ENCODE measurements at places on chromosomes 1 and 21. TPM values are rescaled to one million over a fixed set of nuclear protein-coding genes. Genes with fewer than 3 reads are reported as not detected.

- DNase-seq: no peak
- H3K27ac ChIP-seq: no peak overlapping the region
- H3K4me1 ChIP-seq: no peaks in the 10 kb centered on the region
- H3K36me3 ChIP-seq: no peaks in the 10 kb centered on the region
- no peak overlapping the region for H3K4me3 ChIP-seq
Measured at GRCh38 chr1:160761886-160762285, 22.8 kb downstream of the SLAMF7 start.

DNA sequence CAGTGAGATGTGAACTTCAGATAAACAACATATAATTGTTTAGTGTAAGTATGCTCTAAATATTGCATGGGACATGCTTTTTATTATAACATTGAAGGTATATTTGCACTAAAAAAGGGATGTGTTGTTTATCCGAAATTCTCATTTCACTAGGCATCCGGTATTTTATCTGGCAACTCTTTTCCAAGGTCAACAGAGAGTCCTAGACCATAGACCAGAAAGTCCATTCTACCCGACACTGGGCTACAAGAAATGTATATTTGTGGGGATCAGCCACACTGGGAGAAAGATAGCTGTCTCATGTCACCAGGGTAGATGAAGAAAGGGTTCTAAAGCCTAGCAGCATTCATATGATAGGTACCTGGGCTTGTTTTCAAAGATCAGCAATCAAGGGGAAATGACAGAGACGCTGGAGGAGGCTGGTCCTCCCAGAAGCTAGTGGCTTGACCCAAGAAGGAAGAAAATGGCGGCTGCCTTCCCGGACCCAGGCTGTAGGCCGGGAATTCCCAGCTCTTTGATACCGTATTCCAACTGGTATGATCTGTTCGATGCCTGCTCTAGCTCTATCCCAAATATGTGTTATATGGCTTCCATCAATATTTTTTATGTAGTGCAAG, 161.1 kb upstream of the IRF2BP2 start:
- peaks cover 13% of the 10 kb centered on the region for H3K4me1 ChIP-seq
- no peak overlapping the region for H3K4me3 ChIP-seq
- no peaks in the 10 kb centered on the region for H3K36me3 ChIP-seq
- no peaks in the 10 kb centered on the region for H3K27me3 ChIP-seq
- DNase-seq: no peak
- H3K27ac ChIP-seq: peak overlapping the region; percentile 76

DNA sequence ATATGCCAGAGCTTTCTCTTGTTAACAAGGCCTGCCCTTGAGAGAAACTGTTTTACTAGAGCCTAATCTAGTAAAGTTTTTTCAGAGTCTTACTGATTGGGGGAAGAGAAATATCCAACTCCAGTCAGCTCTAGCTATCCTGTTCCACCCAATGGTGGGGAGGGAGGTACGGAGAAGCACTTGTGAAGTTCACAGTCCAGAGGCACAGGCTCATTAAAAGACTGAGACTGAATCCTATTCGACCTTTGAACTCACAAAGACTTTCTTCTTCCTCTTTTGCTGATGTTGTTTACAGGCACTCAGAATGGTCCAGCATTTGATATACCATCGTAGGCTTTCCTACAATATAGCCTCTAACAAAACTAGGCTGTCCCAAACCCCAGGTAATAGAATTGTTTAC, 15.5 kb upstream of the SFT2D2 start:
- H3K4me3 ChIP-seq: no peak overlapping the region
- no peaks in the 10 kb centered on the region for H3K4me1 ChIP-seq
- no peaks in the 10 kb centered on the region for H3K36me3 ChIP-seq
- DNase-seq: no peak

DNA sequence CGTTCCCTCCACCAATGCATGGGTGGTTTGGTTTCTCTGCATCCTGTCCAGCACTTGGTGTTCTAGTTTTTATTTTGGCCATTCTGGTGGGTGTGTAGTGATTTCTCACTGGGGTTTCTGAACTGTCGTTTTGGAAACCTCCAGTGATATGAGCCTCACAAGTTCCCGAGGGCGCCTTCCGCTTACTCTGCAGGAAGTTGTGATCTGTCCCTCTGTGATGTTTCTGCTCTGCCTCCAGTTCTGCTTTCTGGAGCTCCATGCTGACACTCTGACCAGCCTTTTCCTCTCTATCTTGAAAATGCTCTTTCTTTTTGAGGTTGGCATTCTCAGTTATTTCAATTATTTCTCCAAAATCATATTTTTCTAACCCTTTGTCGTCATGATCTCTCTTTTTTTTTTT, 111.6 kb downstream of the PLD5 start:
- no peak overlapping the region for H3K4me3 ChIP-seq
- no peak overlapping the region for H3K27ac ChIP-seq
- no peaks in the 10 kb centered on the region for H3K36me3 ChIP-seq
- no peak for DNase-seq
- H3K4me1 ChIP-seq: no peaks in the 10 kb centered on the region

DNA sequence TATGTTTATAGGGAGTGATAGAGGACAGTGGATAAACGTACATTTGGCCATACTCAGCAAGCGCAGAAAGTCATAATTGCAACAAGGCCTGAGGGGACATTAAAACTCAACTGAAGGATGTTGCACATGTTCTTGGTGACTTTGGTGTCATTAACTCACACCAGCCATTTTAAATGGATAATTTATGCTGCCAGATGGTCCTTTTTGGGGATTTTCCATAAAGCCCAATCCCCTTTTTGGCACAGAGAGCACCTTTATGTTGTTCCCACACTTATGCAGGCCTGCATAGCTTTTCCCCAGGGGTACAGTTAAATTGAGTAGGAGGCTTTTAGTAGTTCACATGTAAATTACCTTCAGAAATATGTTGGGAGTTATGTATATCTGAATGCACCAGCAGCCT, 279.6 kb downstream of the NFIA start:
- H3K4me3 ChIP-seq: no peak overlapping the region
- H3K27ac ChIP-seq: no peak overlapping the region
- no peak for DNase-seq

DNA sequence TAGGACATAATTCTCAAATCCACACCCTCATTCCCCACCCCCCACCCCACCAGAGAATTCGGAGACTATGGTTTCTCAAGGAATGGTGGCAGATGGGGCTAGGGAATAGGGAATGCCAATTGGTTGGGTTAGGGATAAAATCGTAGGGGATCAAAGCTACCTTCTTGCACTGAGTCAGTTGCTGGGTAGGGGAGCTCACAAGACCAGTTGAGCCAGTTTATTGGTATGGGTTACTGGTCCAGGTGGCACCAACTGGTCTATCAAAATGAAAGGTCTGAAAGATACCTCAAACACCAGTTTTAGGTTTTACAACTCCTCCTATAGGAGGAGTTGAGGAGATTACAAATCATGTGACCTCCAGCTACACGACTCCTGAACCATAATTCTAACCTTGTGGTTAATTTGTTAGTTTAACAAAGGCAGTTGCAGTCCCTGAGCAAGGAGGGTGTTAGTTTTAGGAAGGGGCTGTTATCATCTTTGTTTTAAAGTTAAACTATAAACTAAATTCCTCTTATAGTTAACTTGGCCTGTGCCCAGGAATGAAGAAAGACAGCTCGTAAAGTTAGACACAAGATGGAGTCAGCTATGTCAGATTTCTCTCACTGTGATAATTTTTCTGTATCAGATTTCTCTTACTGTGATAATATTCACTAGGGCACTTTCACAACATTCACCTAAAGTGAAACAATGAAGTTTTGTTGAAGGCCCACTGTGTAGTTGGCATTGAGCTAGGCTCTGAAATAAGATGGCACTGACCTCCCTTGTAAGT, 2.5 kb downstream of the SHISAL2A start:
- H3K36me3 ChIP-seq: no peaks in the 10 kb centered on the region
- H3K27ac ChIP-seq: no peak overlapping the region
- H3K4me3 ChIP-seq: no peak overlapping the region
- H3K4me1 ChIP-seq: peaks cover 16% of the 10 kb centered on the region
- DNase-seq: no peak

DNA sequence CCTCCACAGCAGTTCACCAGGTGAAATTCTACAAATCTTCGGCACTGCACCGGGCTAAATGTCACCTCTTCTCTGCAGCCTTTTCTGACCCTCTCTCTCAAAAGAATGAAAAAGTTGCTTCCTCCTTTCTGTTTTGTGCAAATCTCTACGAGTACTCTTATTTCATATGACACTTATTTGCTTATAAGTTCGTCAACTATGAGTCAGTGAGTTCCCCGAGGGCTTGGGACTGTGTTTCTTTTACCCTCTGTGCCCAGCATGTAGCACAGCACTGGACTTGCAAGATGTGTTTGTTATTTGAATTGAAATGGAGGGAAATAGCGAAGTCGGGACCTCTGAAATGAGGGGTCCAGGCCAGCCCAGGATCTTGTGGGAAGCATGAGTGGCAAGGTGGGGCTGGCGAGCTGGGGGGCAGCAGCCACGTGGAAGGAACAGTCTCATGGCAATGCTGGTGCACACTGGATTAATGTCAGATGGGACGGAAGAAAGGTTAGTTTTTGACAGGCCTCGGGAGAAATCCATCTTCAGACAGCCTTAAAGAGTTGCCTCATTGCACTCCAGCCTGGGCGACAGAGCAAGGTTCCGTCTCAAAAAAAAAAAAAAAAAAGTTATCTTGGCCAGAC, 6.2 kb downstream of the SLC6A9 start:
- H3K4me3 ChIP-seq: no peak overlapping the region
- H3K36me3 ChIP-seq: no peaks in the 10 kb centered on the region
- no peak overlapping the region for H3K27ac ChIP-seq

C1orf74 gene
- 0.53 TPM for total RNA-seq

THEM5 gene
- not detected for total RNA-seq

CELA3B gene
- not detected for total RNA-seq

SYTL1 gene
- 0.66 TPM for total RNA-seq

RAB13 gene
- total RNA-seq: 9.4 TPM

VCAM1 gene
- 2.4 TPM for total RNA-seq

KAZN gene
- total RNA-seq: 0.49 TPM

PIK3CD gene
- 1.7 TPM for total RNA-seq
